ENCODE measurements at places on chromosomes 1 and 21.
A peak's percentile ranks its signal among the peaks of the same experiment; 100 is the strongest.

GRCh38 chr1:204924013-204924759, 53.5 kb downstream of the NFASC start:
- no peak for DNase-seq

DNA sequence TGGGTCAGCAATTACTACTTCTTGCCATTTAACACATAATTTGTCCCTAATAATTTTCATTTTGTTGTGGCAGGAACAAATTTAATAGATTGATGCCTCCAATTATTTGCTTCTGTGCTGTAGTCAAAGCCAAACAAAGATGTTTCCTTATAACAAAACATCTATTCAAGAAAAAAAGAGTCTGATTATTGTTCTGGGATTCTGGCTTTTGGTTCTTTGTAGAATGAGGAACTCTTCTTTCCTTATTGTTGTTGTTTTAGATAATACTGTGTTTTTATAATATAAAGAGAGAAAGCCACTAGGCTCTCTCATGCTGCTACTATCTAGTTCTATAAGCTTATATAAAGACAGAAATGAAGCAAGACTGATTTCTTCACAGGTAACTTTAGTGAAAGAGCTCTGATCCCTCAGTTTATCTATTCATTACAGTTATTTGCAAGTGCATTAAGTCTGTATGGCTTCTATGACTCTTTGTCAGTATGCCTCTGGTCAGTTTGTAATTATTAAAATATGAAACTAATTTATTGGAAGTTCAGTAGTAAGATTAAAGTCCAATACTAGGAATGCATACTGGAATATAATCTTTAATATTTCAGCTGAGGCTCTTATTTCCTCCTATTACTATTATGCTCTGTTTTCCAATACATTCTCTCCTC, 37.4 kb downstream of the PRKACB start:
- DNase-seq, result no peak

DNA sequence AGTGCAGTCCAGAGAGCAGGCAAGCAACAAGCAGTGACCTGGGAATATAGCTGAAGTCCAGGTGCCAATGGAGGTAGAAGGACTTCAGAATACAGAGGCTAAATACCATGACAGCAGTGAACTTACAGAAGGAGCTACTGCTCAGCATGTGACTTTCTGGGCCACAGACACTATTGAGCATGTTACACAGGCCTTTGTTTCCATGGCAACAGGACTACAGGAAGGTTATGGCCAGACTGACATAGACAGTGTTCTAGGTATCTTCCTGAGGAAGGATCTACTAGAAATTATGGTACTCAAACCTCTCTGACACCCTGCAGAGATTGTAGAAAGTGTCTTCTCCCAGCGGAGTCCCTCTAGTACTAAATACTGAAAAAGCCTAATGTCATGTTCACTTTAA, 11.0 kb downstream of the OR2M5 start:
- no peak for DNase-seq

- DNase-seq, result no peak
These were observed 84.4 kb downstream of the AKT3 start for GRCh38 chr1:243765676-243766075.

DNA sequence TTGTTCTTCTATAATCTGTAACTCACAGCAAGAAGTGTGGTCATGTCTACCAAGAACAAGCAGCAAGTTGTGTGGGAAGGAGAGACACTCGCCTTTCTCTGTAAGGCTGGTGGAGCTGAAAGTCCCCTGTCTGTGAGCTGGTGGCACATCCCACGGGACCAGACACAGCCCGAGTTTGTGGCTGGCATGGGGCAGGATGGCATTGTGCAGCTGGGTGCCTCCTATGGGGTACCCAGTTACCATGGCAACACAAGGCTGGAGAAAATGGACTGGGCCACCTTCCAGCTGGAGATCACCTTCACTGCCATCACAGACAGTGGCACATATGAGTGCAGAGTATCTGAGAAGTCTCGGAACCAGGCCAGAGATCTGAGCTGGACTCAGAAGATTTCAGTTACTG, 15.5 kb downstream of the CD101 start:
- no peak for DNase-seq

DNA sequence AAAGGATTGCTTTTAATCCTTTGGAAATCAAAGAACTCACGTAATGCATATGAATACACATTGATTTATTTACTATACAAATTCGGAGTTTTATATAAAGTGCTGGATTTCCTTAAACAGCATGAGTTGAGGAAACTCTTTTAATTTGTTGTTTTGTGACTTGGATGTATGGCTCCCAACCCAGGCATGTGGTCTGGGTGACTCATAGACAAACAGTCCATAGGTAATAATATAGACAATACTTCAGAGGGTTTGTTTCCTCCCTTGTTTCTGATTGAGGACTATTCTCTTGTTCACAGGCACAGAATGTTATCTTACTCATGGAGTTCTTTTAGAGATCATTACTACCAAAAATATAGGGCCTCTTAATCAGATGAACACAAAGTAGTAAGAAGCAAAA, 43.8 kb downstream of the XPR1 start:
- DNase-seq, result no peak

- DNase-seq, result no peak
These were observed 202.3 kb downstream of the TNR start for GRCh38 chr1:175540896-175541645.

- DNase-seq, result peak; percentile 40
These were observed 3.6 kb downstream of the KIAA0040 start for GRCh38 chr1:175188936-175189335.

DNA sequence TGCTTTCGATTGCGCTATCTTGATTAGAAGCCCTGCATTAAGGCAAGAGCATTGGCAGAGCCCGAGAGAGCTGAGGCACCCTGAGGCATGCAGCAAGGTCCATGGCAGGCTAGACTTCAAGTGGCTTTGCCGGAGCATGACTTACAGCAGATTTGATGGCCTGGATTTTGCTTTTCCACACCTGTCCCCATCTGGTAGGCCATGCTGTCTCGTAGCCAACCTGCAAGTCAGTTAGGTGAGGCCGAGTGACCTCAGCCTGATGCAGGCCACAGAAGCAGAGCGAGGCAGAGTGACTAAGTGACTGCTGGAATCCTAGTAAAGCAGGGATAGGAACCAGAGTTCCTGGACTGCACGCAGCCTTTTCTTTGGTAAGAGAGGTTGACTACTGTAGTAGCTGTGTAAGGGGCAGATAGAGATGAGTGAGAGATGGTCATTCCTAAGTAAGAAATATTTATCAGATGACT, 148.9 kb downstream of the PBX1 start:
- no peak for DNase-seq

DNA sequence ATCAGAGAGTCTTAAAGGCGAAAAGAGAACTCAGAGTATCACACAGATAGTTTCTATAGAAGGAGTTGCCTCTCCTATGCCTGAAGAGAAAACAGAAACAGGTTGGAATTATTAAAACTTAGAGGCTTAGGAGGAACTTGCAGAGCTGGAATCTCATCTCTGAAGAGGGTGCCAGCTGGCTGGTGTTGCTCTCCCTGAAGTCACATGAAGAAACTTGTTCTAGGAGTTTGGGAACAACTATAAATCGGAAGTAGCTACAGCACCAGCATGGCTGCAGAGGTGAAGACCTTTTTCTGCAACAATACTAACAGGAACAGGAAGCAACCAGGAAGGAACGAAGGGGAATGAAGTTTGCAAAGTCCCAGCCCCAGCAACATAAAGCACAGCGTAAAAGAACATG, 35.8 kb downstream of the FMO3 start:
- no peak for DNase-seq

DNA sequence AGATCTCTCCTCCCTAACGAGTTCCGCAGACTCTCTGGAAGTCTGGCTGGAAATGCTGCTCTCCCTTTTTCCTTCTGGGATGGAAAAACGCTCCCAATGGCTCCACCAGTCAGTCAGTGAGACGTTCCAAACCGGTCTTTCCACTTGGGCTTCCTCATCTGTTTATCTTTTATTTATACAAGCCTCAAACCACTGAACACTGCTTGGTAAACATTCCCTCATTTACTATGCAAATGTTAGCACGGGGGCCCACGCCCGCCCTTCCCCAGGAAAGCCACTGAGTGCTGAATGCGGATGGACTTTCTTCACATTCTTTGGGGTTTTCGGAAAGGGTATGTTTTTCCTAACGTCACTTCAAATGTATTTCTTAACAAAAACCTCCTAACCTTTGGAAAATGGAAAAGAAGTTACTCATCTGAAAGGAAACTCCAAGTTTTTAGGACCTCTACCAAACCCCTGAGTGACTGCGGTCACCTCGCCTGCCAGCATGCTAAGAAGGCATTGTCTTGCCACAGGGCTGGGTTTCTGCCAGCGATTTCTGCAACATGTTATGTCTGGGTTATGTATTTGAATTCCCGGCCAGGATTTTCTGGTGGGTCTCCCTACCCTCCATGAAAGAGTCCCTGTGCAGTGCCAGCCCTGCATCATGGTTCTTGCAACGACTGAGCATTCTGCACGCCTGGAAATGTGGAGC, 14.0 kb upstream of the UMODL1 start:
- no peak for DNase-seq

DNA sequence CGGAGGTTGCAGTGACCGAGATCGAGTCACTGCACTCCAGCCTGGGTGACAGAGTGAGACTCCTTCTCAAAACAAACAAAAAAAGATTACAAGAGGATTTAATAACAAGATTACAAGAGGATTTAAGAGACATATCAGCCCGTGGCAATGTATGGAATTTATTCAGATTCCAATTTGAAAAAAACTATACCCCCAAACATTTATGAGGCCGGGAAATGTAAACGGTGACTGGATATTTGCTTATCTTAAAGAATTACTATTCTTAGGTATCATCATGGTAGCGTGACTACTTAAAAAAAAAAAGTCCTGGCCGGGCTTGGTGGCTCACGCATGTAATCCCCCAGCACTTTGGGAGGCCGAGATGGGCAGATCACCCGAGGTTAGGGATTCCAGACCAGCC, 21.2 kb upstream of the ELK4 start:
- DNase-seq, result no peak

DNA sequence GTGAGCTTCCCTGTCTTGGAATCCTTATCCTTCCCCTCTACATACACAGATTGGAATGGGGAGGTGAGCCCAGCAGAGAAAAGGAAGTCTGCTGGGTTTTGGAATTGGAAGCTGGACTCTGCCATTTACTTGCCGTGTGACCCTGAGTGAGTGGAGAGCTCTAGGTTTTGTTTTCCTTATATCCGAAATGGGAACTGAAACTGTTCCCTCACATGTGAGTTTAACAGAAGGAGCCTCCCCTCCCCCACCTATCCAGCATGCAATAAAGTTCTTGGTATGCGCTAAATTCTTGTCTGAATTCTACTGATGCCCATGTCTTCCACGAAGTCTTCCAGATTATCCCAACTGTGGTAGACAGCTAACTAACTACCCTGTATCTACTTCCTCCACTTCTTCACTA, 58.7 kb downstream of the NENF start:
- no peak for DNase-seq

GRCh38 chr1:117615474-117615873, 9.6 kb downstream of the TENT5C start:
- peak; percentile 24 for DNase-seq

DNA sequence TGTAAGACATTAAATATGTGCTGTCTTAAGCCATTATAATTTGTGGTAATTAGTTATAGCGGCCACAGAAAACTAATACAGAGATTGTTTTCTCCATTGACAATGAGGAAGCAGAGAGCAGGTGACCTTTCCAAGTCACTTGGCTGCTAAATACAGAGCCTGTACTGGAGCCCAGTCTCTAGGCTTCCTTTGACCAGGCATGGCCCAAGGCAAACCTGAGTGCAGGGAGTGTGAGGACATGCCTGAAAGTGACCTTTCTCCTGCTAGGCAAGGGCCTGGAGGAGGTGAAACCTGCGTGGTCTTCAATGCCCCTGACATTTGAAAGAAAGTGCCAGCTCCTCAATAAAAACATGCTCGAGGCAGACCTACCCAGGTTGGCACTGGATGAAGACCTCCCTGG, 12.5 kb upstream of the CHI3L1 start:
- DNase-seq, result no peak

GRCh38 chr1:79633456-79633855, 626.9 kb upstream of the ADGRL4 start:
- no peak for DNase-seq

DNA sequence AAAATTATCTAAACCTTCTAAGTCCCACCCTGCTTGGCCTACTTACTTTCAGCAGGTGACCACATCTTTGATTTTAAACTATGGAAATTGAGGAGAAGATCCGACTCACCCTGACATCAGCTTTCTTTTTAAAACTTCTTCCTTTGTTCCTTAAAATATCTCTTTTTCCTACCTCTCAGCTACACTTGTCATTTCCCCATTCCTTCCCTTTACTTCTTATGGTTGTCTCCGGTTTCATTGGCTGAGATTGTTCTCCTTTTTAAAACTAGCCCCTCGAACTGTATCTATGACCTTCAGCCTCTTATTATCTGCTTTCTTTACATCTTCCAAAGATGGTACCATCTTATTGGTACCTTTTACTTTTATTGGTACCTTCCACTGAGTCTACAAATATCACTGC, 87.8 kb upstream of the NRIP1 start:
- no peak for DNase-seq

GRCh38 chr1:10958614-10959013, 53.8 kb upstream of the TARDBP start:
- no peak for DNase-seq

DNA sequence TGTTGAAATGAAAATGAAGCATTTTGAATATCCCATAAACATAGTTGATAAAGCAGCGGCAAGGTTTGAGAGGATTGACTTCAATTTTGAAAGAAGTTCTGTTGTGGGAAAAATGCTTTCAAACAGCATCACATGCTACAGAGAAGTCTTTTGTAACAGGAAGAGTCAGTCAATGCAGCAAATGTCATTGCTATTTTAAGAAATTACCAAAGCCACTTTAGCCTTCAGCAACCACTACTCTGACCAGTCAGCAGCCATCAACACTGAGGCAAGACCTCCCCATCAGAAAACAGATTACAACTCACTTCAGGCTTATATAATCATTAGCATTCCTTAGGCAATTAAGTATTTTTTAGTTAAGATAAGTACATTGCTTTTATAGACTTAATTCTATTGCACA, 33.8 kb upstream of the FCRL3 start:
- no peak for DNase-seq

DNA sequence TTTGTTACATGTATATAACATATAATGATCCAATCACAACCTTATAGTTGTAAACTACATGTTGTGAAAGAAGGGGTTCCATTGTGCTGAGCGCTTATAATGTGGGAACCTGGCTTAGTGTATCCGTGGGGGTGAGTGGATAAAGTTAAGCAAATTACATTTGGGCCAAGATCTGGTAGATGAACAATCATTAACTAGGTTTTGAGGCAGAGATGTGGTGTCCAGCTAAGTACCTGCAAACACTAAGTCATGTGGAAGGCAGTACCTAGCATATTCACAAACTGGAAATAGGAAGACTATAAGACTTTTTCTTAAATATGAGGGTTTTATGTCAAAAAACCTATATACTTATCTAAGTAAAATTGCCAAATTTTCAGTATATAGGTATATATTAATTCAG, 167.2 kb upstream of the PDE4B start:
- DNase-seq, result no peak

- DNase-seq, result no peak
These were observed 86.5 kb upstream of the CTTNBP2NL start for GRCh38 chr1:112309499-112309898.
